ENCODE measurements at places on chromosomes 4 and X.

GRCh38 chrX:13223868-13224567 is 95.8 kb downstream of the ATXN3L start:
- DNase-seq = no peak

GRCh38 chr4:111128327-111128726 is 505.4 kb upstream of the PITX2 start:
- no peak for DNase-seq

DNA sequence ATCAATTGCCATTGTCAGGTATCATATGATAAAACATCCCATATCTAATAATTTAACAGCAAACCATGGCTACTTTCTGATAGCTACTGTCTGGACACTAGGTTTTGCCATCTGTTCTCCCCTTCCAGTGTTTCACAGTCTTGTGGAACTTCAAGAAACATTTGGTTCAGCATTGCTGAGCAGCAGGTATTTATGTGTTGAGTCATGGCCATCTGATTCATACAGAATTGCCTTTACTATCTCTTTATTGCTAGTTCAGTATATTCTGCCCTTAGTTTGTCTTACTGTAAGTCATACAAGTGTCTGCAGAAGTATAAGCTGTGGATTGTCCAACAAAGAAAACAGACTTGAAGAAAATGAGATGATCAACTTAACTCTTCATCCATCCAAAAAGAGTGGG is 7.0 kb downstream of the NPY5R start:
- no peak for DNase-seq

DNA sequence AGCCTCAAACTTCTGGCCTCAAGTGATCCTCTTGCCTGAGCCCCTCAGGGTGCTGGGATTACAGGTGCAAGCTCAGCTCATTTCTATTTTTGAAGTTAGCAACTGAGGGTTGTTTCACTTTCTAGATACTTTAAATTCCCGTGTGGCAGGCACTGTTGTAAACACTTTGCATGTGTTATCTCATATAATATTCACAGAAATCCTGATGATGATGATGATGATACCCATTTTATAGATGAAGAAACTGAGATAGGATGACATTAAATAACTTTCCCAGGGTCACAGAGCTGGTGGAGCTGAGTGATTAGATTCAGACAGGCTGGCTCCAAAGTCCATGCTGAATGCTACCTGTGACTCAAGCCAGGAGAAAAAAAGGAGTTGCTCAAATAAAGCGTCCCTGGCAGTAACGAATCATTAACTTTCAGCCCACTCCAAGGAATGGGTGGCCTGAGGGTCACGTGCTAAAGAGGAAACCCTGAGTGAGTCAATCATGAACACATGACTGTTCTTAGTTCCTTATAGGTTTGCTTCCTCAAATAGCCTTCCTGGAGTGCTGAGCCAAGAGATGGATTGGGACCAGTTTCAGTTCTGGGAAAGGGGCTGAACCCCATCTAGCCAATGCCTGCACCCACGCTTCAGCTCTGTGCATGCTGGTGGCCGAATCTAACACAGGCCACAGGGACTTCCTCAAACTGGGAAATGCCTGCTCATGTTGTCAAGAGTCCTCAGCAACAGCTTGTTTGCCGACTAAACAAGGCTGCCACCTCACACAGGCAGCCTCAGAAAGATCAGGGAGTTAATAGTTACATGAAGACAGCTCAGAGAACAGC is 52.8 kb downstream of the RBM47 start:
- no peak for DNase-seq

GRCh38 chrX:11531226-11531625 is 134.5 kb downstream of the ARHGAP6 start:
- DNase-seq = no peak

GRCh38 chrX:108165383-108166111 is 74.0 kb downstream of the ATG4A start:
- no peak for DNase-seq

GRCh38 chr4:113436360-113436759 is 325.2 kb downstream of the CAMK2D start:
- DNase-seq = no peak

GRCh38 chr4:64889906-64890610 is 480.8 kb upstream of the TECRL start:
- DNase-seq = no peak

GRCh38 chr4:8540586-8540985 is 39.6 kb upstream of the GPR78 start:
- no peak for DNase-seq

- no peak for DNase-seq
Observed at GRCh38 chr4:68700152-68700551, 29.7 kb upstream of the UGT2B15 start.

- DNase-seq = no peak
Observed at GRCh38 chr4:112807083-112807482, 170.1 kb downstream of the LARP7 start.

GRCh38 chr4:58749206-58749605 is 1639.0 kb upstream of the IGFBP7 start:
- DNase-seq = no peak

- no peak for DNase-seq
Observed at GRCh38 chrX:148713981-148714380, 213.6 kb downstream of the AFF2 start.

- no peak for DNase-seq
Observed at GRCh38 chr4:37389366-37389765, 144.8 kb downstream of the NWD2 start.

- DNase-seq = no peak
Observed at GRCh38 chr4:23930750-23931488, 41.1 kb upstream of the PPARGC1A start.

DNA sequence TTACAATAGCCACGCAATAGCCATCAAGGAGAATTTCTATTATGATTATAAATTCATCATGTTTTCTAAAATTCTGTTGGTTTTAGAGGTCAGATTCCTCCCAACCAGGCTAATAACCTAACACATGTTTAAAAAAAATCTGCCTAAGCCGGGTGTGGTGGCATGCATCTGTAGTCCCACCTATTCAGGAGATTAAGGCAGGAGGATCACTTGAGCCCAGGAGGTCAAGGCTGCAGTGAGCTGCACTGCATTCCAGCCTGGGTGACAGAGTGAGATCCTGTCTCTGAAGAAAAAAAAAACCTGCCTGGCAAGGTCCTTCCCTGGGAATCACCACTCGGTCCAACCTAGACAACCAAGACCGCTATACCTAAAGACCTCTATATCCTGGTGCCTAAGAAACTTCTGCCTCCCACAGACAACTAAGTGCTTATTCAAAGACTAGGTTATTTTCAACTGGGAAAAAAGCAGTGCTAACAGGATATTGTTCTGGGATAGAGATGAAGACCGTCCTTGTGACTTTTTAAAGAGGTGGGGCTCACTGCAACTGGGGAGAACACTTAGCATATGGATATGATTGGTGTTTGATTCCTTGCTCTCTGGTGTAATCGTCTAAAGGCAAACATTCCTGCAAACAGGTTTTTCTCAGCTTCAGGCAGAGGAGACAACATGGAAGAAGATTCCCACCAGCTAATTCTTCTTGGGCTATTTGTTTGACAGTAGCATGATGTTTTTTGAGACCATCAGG is 18.2 kb downstream of the ATP1B4 start:
- no peak for DNase-seq

- no peak for DNase-seq
Observed at GRCh38 chrX:103953353-103953752, 9.1 kb upstream of the TMSB15B start.

- DNase-seq = no peak
Observed at GRCh38 chr4:185404031-185404430, 7.4 kb downstream of the ANKRD37 start.
